Stimulated activated CD4-positive, alpha-beta T cell treated with anti-CD3 and anti-CD28 coated beads, Interleukin-12 subunit alpha, Interleukin-12 subunit beta, amount 100 ng/mL, for 48 hours (primary cell): ENCODE measurements at places on chromosomes 6 and 20.

GRCh38 chr6:155349129-155349528, 34.8 kb upstream of the TFB1M start:
- no peak for DNase-seq

DNA sequence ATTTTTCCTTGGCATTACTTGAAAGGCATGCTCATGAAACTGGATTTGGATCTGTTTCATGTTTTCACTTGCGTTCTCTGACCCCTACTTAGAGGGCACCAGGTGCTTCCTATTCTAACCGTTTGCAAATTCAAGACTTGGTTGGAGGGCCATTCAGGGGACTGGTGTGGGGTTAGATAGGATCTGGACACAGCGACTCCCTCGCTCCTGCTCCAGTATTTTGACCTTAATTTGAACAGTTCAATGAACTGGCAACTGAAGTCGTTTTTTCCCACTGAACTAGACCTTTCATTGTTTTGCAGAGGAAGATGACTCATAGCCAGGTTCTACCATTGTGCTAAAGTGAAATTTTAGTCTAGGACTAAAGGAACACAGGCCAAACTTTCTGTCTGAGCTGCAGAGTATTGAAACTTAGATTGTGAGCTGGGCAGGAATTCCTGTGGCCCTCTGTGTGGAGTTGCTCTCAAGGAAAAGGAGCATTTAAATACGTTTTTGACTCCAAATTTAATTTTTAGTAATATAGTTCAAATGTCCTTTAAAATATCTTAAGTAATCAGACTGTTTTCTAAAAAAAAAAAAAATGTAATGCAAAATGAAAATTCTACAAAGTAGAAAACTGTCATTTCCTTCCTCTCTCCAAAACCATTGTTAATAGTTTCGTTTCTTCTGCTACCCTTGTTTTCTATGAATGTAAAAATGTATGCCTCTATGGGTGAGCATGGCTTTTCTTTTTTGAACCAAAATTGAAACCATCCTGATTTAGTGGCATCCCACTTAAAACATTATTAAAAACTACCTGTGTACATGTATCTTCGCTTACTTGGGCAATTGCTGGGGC, 64.8 kb downstream of the UTRN start:
- DNase-seq, result no peak

- no peak for DNase-seq
Observed at GRCh38 chr6:131062241-131063027, 611 bp downstream of the EPB41L2 start.

GRCh38 chr6:35044145-35044745, 96.9 kb downstream of the TCP11 start:
- DNase-seq, result no peak

GRCh38 chr6:2651961-2652360, 98.8 kb downstream of the MYLK4 start:
- DNase-seq, result no peak
